ENCODE measurements at places on chromosomes 2 and 18.

DNA sequence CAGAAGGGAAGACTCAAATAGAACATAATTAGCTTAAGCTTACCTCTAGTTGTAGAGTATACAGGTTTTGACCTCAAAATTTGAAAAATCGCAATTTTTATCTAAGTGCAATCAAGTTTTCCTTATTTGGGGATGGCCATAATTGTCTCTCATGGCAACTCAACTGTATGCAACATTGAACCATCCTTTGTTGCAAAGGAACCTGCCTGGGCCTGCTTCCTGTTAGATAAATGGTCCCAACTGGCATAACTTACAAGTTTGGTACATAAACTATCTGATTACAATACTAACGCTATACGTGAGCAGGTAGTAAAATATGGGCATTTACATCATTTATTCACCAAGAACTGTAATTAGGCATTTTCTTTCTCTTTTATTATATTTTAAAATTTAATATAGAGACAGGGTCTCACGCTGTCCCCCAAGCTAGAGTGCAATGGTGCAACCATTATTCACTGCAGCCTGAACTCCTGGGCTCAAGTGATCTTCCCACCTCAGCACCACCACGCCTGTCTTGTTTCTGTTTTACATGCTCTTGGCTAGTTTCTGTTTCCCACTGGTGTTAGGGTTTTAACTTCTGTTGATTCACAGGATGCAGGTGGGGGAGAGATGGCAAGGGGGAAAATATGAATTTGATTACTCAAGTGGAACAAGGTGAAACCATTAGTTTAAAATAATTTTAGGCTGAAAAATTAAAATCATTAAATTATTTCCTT is 55.3 kb upstream of the B3GNT2 start:
- no peak for DNase-seq

DNA sequence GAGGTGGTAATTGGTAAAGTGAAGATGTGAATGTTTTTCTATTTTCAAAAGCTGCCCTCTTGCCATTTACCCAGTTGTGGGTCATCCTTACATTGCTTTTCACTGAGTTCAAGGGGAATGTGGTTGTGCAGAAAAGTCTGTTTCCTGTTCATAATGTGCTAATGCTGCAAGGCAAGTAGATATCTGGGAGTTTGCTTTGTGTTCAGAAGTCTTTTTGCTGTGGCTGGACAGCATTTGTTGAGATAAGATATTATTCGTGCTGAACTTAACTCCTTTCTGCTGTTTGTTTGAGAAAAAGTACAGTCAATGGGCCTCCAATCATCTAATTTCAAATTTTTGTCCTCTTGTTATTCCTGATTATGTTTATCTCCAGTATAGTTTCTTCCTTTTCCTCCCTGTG is 263.2 kb downstream of the LTBP1 start:
- no peak for DNase-seq

- no peak for DNase-seq
Measured at GRCh38 chr2:9737053-9737875, 106.0 kb upstream of the TAF1B start.

DNA sequence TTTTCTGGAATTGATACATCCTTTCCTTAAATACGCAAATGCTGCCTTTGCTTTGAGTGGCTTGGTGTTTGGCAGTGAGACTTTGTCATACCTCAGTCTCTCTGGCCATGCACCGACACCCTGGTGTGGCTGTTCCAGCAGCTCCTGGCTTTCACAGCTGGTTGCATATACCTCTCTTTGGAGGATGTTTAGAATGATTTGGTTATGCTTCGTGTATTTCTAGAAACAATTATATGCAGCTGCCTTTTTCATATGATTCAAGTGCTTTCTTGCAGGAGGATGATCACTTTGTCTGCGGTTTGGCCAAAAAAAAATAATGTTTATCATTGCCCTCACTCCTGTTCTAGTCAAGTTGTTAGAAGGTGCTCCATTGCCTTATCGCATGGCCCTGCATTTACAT is 95.0 kb upstream of the EML6 start:
- no peak for DNase-seq

DNA sequence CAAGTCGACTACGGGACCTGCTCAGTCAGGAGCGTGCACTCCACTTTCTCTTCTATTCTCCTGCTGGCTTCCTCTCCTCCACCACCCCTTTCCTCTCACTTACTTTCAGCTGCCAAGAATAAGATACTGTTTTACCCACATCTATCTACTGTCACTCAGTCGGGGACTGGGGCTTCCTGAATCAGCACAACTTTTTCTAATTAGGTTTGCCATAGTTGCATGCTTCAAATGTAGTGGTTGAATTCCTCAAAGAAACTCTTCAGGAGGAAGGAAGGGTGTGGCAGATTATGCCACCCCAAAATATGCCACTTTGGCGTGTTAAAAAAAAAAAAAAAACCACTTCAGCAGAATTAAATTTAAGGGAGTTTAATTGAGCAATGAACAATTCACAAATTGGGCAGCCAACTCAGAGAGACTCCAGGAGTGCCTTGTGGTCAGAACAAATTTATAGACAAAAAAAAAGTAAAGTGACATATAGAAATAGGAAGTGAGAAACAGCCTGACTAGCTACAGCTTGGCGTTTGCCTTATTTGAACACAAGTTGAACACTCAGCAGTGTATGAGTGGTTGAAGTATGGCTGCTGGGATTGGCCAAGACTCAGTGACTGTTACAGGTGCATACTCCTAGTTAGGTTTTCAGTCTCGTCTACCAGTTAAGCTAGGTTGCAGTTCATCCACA is 32.5 kb upstream of the RMDN2 start:
- DNase-seq = no peak

DNA sequence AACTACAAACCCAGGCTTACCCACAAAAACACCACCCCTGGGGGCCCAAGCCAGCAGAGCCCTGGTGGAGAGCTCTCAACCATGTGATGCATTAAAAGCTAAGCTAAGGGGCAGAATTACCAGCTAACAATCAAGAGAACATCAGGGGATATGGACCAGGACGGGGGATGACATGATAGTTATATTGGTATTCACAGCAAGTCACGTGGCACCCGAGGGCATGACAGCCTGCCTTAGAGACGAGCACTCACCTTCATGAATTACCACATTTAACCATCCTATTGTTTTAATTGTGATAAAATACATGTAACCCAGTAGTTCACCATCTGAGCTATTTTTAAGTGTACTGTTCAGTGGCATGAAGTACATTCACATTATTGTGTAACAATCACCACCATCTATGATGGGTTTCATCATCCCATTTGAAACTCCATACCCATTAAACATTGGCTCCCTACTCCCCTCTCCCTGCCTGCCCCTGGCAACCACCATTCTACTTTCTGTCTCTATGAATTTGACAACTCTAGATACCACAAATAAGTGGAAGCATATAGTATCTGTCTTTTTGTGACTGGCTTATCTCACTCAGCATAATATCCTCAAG is 245.6 kb downstream of the ANAPC1 start:
- no peak for DNase-seq

- no peak for DNase-seq
Measured at GRCh38 chr2:80122675-80123074, 181.9 kb downstream of the LRRTM1 start.

DNA sequence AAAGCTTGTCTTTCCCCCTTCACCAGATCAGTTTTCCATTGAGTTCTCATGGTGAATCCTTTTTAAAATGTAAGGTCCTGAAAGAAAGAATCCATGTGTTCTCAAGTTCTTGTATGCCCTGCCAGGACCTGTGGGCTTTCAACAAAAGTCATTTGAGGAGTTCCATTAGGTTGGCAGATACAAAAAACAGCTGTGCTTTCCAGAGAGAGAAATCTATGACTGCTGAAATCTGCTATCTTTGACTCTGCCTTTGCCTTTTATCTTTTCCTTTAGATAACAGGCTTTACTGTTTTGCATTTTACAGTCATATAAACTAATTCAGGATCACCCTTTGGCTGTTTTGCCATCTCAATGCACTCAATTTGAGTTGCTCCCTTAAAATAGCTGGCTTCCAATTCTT is 59.7 kb downstream of the CXCR4 start:
- no peak for DNase-seq

DNA sequence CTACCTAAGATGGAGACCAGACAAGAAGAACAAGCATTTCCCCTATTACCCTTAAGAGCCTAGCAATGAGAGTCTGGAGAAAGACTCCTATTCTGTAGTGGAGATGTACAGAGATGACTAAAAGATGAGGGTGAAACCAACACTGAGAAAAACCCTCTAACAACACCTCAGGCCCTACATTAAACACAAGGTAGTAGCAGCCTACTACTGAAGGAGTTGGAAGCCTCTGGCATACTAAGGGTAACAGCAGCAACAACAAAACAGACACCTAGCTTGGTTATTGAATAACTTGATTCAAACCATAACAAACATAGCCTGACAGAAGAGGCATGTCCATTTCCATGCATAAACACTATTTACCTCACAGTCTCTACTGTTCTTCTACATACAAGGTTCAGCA is 60.5 kb downstream of the UGP2 start:
- DNase-seq = no peak

GRCh38 chr2:14910654-14911053 is 278.1 kb downstream of the LRATD1 start:
- DNase-seq = no peak

- no peak for DNase-seq
Measured at GRCh38 chr2:191634791-191635190, 43.1 kb upstream of the NABP1 start.

- no peak for DNase-seq
Measured at GRCh38 chr18:57705832-57706595, 84.4 kb upstream of the NARS1 start.

GRCh38 chr2:15588329-15588919 is 3.2 kb upstream of the DDX1 start:
- peak; percentile 73 for DNase-seq

- DNase-seq = no peak
Measured at GRCh38 chr18:52130624-52131301, 209.2 kb upstream of the DCC start.

DNA sequence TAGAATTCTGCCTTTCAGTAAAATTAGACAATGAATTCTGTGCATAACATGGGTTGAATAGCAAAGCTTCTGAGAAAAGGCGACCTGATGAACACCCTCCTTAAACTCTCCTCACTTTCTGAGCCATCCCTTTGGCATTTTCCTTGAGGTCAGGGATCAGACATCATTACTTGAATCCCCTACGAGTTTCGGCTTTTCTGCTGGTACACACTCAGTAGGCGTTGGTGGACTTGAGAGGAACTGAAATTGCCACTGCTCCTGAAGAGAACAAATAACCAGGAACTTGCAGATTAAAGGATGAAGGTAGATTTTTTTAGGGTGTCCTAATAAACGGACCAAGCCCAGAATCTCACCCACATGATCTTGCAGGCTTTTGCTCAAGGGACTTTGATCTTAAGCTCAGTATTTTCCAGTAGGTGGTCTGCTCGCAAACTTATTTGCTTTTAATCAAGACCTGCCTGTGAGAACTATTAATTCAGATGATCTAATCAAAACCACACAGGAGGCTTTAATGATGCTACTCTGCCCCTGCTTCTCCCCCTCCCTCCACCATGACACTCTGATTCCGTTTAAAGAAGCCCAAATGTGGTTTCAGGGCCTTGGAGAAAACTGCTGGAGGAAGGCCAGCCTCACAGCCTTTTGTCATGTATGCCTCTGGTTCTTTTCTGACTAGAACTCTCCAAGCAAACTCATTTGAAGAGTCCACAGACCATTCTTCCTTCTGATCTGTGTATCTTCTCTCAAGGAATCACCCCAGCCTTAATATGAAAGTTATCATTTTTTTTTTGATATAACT is 124.9 kb downstream of the PRKCE start:
- no peak for DNase-seq

Measured in hematopoietic multipotent progenitor cell treated with erythropoietin and hydrocortisone succinate and interleukin-3 and kit ligand, for 17 days (in vitro differentiated cells).